Hypothalamus (tissue), 51 donors: ENCODE measurements at places on chromosomes 5 and 9.

DNA sequence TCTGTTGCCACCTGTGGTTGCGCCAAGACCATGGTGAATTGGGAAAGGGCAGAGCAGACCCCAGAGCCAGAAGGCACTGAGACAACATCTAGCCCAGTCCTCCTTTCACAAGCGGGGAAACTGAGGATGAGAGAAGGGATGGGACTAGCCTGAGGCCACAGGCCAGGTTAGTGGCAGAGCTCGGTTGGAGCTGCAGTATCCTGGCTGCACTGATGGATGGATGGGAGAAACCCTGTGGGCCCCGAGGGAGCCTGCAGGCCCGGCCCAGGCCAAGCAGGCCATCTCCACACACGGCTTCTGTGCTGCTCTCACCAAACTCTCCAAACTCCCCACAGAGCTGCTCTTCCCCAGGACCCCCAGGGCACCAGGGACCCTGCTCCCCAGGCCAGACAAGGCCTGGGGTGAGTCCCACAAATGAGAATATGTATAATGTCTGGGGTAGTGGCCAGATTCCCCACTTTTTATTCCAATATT lies 60.2 kb downstream of the TSTD2 start:
- DNase-seq = no peak

- no peak for DNase-seq
Observed at GRCh38 chr9:138048184-138048583, 170.6 kb downstream of the CACNA1B start.

GRCh38 chr9:100913257-100913656 lies 115.3 kb upstream of the PLPPR1 start:
- no peak for DNase-seq

DNA sequence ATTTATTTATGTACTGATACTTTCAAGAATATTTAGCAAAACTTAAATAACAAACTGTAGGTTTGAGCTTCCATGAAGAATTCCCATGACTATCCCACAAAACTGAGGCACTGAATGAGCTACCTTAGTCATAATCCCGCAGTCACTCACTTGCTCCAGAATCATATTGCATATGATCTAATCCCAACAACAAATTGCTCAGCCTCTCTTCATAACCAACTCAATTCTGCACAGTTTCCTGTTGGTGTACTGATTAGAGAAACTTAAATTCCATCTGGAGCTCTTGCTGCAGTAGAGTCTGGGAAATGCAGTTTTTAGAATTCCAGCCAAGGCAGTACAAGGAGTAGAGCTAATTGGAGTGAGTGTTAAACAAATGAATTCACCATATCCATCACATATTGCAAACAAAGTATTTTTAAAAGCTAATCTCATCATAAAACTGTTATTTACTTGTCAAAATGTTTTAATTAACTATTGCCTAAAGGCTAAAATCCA lies 35.7 kb upstream of the CDH18 start:
- no peak for DNase-seq

GRCh38 chr5:62596691-62597090 lies 18.1 kb downstream of the LRRC70 start:
- DNase-seq = no peak

GRCh38 chr5:124755565-124755964 lies 9.1 kb upstream of the ZNF608 start:
- DNase-seq = peak; percentile 46

GRCh38 chr5:175060257-175060656 lies 335.9 kb downstream of the MSX2 start:
- no peak for DNase-seq

- DNase-seq = no peak
Observed at GRCh38 chr9:106878934-106879333, 16.0 kb downstream of the ZNF462 start.

DNA sequence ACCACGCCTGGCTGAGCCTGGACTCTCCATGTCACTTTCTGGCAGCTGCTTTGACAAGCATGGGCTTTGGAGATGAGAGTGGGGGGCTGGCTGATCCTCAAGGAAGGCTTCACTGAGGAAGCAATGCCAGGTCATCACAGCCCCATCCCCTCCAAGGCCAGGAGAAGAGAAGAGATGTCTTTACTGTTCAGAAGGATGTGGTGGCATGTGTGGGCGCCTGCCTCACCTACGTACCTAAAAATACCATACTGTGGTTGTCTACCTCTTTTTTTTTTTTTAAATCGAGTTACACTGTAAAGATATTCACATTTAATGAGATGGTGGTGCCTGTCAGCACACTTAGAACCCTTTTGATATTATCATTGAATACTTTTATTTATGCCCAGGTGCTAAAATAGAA lies 26.4 kb upstream of the CTNNA1 start:
- no peak for DNase-seq

DNA sequence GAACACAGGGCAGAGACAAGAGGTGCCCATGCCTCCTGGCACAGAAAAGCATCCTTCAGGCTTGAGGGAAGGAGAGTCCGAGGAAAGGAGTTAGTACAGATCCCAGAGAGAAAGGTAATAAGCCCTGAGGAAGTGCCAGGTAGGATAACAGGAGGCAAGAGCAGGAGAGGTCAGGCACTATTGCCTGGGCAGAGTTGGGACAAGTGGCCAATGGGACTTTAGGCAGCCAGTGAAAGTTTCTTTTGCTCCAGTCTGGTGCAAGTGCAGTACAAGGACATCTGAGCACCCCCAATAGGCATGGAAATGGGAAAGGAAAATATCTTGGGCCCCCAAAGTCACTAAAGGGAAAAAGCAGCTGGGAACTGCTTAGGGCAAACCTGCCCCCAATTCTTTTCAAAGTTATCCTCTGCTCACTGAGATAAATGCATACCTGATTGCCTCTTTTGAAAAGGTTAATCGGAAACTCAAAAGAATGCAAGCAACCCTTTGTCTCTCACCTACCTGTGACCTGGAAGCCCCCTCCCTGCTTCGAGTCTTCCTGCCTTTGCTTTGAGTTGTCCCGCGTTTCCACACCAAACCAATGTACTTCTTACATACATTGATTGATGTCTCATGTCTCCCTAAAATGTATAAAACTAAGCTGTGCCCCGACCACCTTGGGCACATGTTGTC lies 46.5 kb downstream of the ELOVL7 start:
- no peak for DNase-seq

DNA sequence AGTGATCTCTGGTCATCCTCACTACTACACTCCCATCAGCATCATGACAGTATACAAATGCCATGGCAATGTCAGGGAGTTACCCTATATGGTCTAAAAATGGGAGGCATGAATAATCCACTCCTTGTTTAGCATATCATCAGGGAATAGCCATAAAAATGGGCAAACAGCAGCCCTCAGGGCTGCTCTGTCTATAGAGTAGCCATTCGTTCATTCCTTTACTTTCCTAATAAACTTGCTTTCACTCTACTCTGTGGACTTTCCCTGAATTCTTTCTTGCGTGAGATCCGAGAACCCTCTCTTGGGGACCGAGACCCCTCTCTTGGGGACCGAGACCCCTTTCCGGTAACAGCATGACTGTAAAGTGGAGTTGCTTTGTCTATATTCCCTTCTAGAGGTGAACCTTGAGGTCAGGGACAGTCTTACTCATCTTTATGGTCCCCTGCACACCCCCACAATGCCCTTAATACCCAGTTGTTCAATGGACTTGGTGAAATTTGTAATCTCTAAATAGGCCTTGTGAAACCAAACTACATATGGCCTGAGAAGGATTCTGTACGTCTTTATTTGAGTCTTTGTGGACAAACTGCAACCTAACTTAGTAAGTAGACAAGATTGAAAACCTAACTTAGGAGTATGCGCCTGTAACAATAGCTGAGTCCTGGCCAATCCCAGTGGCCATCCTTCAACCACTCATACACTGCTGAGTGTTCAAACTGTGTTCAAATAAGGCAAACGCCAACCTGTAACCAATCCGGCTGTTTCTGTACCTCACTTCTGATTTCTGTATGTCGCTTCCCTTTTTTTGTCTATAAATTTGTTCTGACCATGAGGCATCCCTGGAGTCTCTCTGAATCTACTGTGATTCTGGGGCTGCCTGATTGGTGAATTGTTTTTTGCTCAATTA lies 32.3 kb upstream of the UBTD2 start:
- no peak for DNase-seq

DNA sequence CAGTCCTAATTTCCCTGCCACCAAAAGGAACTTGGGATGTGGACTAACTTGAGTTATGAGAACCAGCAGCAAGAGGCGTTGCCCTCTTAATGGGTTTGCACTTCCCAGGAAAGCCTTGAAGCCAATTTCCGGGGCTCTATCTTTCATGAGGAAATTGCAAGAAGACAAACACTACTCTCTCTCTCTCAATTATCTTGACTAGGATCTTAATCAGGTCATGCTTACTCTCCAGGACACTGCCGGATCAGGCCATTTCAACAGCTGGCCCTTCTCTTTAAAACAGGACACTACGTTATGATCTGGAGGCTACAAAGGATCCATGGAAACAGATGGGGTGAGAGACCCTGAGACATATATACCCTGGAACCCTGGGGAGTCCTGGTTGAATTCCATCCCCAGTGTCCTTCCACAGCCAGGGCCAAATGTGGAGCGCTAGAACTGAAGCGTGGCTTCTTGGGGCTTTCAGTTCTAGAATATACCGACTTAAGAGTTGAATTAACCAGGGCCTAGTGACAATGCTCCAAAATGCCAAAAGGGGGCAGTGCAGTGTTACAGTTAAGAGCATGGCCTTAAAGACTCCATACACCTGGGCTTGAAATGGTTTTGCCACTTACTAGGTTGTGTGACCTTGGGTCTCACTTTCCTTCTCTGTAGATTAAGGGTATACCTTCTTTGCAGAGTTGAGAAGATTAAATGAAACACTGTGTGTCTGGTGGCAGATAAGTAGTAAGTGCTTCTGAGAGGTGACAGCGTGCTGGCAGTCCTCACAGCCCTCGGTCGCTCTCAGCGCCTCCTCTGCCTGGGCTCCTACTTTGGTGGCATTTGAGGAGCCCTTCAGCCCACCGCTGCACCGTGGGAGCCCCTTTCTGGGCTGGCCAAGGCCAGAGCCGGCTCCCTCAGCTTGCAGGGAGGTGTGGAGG lies 21.1 kb downstream of the FAM219A start:
- DNase-seq = peak; percentile 3

DNA sequence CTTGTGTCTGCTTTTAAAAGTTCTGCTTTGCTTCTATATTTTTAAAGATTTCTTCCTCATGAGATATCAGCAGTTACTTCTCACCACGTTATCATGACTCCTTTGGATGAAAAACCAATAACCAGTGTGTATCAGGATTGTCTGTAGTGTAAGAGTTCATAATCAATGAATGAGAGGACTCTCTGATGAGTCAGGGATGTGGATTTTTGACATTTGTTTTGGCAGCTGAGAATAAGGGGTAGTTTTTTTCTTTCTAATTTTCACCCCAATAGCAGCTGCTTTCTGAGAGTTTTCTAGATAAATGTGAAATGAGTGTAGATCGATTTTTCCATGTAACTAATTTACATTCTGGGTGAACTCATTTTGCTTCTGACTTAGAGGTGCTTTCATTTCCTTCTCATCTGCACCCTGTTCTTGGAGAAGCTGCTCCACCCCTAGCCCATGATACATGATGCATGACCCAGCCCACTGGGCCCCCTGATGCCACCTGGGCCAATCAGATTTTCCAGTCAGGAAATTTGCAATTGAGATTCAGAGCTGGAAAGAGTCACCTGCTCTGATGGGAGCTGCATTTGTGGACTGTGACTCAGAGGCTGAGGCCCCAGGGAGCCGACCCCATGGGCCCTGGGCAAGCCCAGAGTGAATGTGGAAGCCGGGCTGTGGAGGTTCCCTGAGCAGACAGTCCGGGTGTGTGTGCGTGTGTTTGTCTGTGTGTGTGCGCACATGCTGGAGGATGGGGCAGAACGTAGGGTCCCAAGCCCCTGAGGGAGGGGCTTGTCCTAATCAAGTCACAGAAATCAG lies 159.3 kb downstream of the RGS3 start:
- no peak for DNase-seq

- no peak for DNase-seq
Observed at GRCh38 chr5:179716286-179716685, 16.3 kb upstream of the MAML1 start.

- no peak for DNase-seq
Observed at GRCh38 chr5:9212605-9213004, 333.3 kb downstream of the SEMA5A start.

DNA sequence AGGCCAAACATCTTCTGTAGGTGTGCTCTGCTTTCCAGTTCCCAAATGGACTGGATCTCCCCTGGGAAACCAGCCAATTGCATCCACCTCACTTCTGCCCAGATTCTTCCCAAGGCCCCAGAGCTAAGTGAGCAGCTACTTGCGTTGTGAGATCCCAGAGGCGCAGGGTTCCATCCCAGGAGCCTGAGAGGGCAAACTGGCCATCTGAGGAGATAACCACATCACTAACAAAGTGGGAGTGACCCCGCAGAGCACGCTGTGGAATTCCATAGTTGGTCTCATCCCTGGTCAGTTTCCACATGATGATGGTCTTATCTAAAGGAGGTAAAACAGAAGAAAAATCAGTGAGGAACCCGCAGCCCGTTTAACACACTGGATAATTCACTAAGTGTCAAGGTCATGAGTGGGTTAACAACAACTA lies 1.7 kb downstream of the RACK1 start:
- DNase-seq = no peak

DNA sequence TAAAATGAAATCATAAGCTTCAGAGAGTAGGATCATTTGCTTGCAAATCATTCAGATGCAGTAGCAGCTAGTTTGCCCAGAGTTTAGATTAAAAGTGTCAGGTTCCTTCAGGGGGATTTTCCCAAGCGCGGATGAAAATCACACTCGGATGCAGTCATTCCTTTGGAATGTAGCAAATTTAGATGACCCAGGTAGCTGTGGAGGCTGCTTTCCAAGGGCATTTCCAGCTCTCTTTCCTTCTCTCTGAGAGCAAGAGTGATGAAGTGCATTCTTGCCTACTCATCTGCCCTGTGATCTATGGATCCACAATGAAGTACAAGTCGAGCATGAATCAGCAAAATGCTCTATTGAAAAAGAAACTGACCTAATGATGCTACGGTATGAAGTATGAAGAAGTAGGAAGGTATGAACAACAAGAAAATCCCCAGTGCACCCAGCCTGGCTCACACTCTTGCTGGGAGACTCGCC lies 200.2 kb downstream of the PLK2 start:
- DNase-seq = no peak

GRCh38 chr5:173714551-173715428 lies 98.3 kb upstream of the BOD1 start:
- no peak for DNase-seq

- no peak for DNase-seq
Observed at GRCh38 chr5:138752341-138752950, 779 bp upstream of the CTNNA1 start.

DNA sequence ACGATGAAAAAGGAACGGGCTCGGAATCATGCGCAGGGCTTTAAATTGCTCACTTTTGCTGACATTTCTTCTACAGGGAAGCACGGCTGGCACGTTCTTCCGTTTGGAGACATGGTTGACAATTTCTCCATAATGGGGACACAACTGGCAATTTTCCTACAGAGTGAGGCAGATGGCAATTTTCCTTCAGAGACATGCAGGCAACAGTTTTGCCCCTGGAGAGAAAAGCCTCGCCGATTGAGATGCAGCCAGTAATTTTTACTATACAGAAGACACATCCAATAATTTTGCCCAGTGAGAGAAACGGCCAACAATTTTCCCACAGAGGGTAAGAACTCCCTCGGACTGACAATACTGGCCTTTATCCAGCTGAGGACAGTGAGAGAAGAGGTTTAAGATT lies 90.9 kb upstream of the GPR151 start:
- peak; percentile 63 for DNase-seq

- DNase-seq = no peak
Observed at GRCh38 chr9:33340186-33340585, 49.9 kb downstream of the NFX1 start.

- no peak for DNase-seq
Observed at GRCh38 chr9:136086951-136087740, 7.9 kb downstream of the NACC2 start.
